ENCODE measurements at places on chromosomes 13 and 19. TPM values are rescaled to one million over a fixed set of nuclear protein-coding genes. Genes with fewer than 3 reads are reported as not detected.
A peak's percentile ranks its signal among the peaks of the same experiment; 100 is the strongest.

Gene TDRD12
- 0.28 TPM for total RNA-seq

Gene ZNF490
- total RNA-seq: 4.5 TPM

Gene LRG1
- not detected for total RNA-seq

Gene SPART
- total RNA-seq: 34.1 TPM

DNA sequence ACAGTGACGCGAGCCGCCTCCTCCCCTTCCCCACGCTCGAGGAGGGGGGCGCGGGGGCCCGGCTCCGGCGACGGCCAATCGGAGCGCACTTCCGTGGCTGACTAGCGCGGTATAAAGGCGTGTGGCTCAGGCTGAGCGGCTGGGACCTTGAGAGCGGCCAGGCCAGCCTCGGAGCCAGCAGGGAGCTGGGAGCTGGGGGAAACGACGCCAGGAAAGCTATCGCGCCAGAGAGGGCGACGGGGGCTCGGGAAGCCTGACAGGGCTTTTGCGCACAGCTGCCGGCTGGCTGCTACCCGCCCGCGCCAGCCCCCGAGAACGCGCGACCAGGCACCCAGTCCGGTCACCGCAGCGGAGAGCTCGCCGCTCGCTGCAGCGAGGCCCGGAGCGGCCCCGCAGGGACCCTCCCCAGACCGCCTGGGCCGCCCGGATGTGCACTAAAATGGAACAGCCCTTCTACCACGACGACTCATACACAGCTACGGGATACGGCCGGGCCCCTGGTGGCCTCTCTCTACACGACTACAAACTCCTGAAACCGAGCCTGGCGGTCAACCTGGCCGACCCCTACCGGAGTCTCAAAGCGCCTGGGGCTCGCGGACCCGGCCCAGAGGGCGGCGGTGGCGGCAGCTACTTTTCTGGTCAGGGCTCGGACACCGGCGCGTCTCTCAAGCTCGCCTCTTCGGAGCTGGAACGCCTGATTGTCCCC is at the start of gene JUNB:
JUNB (plus strand) TSS at position 142 of the 706 bp plus-strand sequence; CDS start at position 428, 286 bp downstream.
- peak; percentile 98 for DNase-seq

GRCh38 chr19:55490478-55491432 is 2.5 kb downstream of the SSC5D start:
- DNase-seq: no peak

GRCh38 chr13:95155504-95155903 is 145.7 kb downstream of the ABCC4 start:
- no peak for DNase-seq

DNA sequence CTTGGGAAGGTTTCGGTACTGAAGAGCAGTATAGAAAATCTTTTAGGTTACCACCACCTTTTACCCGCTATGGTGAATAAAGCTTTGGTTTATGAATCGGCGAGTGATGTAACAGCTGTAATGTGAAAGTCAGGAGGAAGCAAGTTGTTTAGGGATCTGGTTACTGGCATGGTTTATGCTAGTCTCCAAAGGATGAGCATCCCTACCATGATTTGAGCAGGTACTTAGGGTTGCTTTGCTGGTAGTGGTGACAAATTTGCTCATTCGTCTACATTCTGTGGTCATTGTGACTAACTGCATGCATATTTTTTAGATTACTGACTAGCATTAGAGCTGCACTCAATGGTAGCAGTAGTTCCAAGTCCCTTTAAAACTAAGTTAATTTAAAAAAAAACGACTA is 104.1 kb downstream of the FRY start:
- DNase-seq: no peak

GRCh38 chr13:68713394-68713793 is 1394.2 kb upstream of the ATXN8OS start:
- no peak for DNase-seq

- DNase-seq: no peak
These were observed 13.6 kb upstream of the SLC15A1 start for GRCh38 chr13:98765996-98766519.

- DNase-seq: no peak
These were observed 15.7 kb upstream of the B3GNT3 start for GRCh38 chr19:17778968-17779929.

GRCh38 chr13:92727118-92727517 is 499.5 kb upstream of the GPC6 start:
- no peak for DNase-seq

- DNase-seq: peak; percentile 34
These were observed 8.1 kb upstream of the PGLYRP1 start for GRCh38 chr19:46030812-46031550.

- peak; percentile 53 for DNase-seq
These were observed 15.4 kb upstream of the ZNF681 start for GRCh38 chr19:23774106-23774505.

DNA sequence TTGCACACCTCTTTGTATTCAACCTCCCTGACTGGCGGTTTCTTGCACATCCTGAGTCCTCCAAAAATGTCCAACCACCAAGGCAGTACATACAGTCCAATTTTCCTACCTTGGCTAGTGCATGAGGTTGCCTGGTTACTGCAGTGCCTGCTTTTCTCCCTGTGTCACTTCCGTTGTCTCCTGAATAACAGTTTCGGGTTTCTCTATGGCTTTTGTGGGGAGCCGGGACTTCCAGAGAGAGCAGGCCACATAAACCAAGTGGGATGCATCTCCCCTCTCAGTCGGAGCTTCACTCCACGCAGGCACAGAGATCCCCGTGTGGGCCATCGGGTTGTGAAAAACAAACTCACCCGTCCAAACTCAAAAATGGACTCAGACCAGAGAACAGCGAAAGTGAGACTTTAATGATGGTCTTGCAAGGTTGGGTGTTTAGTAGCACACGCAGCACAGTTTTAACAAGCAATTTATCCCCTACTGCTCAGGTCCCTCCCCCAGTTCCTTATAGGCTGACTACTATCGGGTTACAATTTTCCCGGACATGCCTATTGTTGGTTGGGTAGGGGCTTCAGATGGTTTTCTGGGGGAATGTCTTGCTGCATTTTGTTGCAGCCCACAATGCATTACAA is 173.1 kb downstream of the POU4F1 start:
- DNase-seq: no peak

DNA sequence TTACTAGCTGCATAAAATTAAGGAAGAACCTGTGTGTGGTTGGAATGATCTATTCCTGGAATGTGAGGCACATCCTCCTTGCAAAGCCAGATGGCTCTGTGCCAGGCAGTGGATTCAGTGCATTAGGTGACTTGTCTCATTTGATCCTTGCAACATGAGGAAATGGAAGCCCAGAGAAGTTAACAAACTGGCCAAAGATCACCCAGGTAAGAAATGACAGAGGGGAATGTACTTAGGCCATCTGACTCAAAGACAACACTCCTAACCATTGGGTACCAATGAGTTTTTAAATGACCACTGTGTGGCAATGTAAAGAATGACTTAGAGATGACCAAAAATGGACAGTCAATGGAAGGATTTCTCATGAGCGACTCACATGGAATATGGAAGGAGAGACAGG is 114.2 kb upstream of the RXFP2 start:
- DNase-seq: no peak

GRCh38 chr19:1106841-1107660 is 3.3 kb downstream of the GPX4 start:
- DNase-seq: no peak

DNA sequence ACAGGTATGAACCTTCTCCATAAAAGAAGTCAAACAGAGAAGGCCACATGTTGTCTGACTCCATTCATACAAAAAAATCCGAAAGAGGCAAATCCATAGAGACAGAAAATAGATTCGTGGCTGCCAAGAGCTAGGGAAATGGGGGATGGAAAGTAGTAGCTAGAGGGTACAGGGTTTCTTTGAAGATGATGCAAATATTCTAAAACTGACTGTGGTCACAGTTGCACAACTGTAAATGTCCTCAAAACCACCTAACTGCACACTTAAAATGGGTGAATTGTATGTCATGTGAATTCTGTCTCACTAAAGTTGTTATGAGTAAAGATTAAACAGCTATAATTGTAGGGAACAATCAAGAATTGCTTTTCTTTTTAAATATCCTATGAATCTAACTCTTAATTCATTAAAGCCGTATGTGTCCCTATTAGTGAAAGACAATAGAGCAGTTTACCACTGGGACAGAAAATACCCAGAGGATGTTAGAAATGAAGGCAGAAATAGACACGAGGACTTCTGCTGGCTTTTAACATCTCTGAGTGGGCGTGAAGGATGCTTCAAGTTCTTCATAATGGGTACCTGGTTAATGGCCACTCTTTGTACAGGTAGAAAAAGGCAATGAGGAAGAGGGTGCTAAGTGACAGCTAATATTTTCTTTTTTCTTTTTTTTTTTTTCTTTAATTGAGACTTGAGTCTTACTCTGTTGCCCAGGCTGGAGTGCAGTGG is 21.2 kb downstream of the INSR start:
- DNase-seq: no peak

- DNase-seq: no peak
These were observed 2101.7 kb upstream of the PCDH20 start for GRCh38 chr13:63517371-63517770.

- no peak for DNase-seq
These were observed 958 bp upstream of the OBI1 start for GRCh38 chr13:78659732-78660494.

DNA sequence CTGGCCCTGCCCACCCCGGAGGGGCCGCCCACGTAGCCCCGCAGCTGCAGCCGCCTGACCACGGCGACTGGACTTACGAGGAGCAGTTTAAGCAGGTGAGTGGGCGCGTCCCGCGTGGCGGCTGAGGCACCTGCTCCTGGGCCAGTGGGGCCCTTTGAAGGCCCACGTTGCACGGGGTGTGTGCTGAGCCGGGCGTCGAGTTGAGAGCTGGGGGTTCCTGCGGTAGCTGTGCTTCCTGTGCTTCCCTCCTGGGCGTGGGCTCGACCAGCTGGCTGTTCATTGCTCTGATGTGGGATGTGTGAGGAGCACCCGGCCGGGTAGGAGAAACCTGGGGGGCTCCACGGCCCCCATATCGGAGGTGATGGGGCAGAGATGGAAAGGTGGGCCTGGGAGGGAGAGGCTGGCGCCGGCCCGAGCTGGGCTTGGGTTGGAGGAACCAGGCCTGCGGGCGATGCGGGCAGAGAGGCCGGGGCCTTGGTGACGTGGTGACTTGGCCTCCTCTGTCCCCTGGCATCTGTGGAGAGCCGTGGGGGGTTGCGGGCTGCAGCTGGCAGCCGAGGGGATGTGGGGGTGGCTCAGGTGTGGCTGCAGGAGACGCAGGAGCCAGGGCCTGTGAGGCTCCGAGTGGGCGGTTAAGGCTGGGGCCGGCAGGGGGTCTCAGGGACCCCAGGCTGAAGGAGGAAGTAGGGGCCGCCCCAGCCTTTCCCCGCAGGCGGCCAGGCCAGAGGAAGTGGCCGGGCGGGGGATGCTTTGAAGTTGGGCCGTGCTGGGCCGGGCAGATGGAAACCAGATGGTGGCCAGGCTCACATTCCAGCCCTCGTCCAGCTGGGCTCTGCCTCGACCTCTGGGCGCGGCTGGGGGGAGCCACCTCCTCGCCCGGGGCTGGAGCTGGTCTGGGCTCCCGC is 7.1 kb downstream of the ARID3A start:
- DNase-seq: peak; percentile 74

- no peak for DNase-seq
These were observed 1.5 kb downstream of the ONECUT3 start for GRCh38 chr19:1754636-1755466.

DNA sequence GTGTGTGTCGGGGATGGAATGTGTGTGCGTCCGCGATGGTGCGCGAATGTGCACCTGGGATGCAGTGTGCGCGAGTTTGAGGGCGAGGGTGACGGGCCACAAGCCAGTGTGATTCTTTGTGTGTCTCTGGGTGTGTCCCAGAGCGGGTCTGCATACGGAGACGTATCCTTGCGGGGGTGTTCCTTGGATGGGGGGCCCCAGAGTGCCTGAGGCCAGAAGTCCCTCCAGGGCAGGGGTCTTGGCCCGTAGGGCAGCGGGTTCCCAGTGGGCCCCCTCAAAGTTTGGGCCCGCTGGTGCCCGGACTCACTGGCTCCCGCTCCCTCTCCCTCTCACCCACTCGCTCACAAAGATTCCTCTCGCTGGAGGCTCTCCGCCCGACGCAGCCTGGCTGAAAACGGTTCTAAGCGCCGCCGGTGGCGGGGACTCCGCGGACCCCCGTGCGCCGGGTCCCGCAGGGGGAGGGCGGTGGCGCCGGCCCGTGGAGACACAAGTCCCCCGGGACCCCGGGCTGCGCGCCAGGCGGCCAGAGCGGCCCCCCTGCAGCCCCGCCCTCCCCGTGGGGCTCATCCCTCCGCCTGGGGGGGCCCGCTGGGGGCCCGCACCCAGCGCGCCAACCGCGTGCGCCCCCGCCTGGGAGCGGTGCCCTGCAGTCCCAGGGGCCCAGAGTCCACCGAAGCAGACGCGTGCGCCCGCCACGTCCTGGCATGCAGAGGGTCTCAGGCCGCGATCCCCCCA is 886 bp downstream of the CRLF1 start:
- DNase-seq: no peak

GRCh38 chr13:30409886-30410704 is 12.2 kb upstream of the UBE2L5 start:
- no peak for DNase-seq

DNA sequence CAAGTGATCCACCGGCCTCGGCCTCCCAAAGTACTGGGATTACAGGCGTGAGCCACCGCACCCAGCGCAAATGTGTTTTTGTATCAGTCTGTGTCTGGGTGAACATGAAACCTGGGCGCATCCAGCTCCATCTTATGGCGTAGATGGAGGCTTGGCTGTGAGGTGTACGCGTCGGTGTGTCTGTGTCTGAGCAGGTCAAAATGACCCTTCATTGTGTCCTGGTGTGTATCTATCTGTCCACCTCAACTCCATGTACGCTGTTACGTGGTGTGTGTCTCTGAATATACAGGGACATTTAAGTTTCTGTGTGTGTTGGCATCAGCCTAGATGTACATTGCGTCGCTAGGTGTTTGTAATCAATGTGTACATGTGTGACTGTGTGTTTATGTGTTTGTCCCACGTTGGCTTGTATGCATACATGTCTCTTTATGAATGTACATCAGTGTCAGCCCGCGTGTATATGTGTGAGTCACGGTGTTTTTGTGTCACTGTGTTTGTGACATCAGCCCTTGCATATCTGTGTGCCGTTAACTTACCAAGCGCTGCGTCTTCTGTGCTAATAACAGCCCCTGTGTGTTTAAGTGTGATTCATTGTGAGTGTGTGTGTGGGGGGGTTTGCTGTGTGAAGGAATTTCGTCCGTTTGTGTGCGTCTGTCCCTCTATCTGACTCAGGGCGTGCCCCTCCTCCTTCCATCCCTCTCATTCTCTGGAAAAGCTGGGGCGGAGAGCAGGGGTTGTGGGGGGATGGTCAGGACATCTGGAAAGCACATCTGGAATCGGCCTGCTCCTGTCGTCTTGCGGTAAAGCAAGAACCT is 6.4 kb downstream of the AXL start:
- peak; percentile 93 for DNase-seq

DNA sequence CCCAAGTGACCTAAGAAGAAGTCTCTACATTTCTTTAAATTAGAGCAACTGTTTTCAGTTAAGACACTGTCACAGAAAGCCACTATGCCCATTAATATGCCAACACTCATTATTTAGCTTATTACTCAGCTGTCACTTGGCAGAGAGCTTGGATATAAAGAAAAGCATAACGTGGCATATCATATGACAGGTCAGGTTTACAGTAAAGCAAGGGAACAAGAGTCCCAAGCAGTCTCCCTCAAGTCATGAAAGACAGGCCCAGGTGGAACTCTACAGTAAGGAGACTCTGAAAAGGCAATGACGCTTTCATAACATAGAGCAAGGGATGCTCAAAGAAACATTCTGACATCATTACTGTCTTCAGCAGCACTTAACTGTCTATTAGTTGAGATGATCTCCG is 6.3 kb downstream of the LHFPL6 start:
- no peak for DNase-seq

- DNase-seq: no peak
These were observed 257.5 kb upstream of the STARD13 start for GRCh38 chr13:33543089-33543459.
